Suprapubic skin (tissue), 4 donors: ENCODE measurements at places on chromosomes 13 and 19.
A peak's percentile ranks its signal among the peaks of the same experiment; 100 is the strongest.

DNA sequence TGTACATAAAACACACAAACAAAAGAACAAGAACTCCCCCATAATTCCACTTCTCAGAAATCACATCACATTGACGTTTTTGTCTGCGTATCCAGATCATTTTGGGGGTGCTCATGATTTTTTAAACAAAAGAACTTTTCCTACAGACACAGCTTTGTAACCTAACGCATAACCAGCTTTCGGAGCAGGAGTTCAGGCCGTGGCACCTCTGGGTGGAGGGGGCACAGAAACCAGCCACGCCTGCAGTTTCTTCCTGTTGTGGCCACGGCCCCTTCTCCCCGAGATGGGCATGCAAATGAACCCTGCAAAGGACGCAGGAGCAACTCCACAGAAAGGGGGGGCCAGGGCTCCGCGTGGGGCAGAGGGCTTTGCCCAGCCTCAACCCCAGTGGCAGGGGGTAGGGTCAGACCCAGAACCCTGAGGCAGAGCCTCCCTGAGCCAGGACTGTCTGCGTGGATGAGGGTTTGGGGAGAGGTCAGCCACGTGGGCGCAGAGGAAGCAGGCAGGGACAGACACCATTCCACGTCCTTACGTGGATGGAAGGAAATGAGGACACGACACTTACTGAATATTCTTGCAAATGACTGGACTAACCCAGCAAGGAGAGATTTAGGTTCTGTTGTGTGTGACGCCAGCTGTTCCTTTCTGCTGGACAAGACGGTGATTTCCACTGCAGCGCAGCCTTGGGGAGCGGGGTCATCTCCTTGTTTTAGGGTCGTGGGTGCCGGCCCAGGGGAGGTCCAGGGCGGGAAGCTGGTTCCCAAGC is 64.4 kb downstream of the RASA3 start:
- DNase-seq, result peak; percentile 65

- DNase-seq, result no peak
These were observed 5.0 kb upstream of the DNAAF3 start for GRCh38 chr19:55171440-55171839.

DNA sequence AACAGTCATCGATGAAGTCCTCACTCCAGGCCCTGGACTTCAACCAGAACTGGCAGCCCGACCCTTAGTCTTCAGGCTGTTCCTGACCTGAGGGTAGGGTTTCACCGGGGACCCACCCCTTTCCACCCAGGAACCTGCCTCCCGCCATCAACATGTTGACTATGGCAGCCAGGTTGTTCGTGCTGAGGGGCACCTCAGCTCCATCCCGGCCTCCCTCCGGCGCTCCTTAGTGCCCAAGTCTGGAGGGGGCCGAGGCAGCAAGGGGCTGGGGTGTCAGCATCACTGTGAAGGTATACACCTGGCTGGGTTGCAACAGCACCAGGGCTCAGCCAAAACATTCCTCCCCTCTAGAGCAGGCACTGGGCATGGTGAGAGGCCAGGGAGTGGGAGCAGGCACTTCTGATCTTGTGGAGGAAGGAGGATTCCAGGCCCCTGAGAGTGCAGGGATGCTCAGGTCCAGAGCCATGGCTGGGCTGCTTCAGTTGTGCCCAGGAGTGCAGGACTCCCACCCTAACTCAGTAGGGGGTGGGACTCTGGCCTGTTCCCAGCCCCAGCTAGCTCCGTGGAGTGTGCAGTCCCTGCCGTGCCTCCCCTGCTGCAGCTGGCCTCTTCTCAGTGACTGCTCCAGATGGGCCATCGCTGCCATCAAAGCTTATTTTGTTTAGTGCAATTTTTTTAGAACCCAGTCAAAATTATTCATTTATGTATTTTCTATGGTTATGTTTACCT is 1445.9 kb downstream of the PCDH9 start:
- no peak for DNase-seq

- DNase-seq, result no peak
These were observed 160.5 kb downstream of the LACC1 start for GRCh38 chr13:44040070-44040817.

DNA sequence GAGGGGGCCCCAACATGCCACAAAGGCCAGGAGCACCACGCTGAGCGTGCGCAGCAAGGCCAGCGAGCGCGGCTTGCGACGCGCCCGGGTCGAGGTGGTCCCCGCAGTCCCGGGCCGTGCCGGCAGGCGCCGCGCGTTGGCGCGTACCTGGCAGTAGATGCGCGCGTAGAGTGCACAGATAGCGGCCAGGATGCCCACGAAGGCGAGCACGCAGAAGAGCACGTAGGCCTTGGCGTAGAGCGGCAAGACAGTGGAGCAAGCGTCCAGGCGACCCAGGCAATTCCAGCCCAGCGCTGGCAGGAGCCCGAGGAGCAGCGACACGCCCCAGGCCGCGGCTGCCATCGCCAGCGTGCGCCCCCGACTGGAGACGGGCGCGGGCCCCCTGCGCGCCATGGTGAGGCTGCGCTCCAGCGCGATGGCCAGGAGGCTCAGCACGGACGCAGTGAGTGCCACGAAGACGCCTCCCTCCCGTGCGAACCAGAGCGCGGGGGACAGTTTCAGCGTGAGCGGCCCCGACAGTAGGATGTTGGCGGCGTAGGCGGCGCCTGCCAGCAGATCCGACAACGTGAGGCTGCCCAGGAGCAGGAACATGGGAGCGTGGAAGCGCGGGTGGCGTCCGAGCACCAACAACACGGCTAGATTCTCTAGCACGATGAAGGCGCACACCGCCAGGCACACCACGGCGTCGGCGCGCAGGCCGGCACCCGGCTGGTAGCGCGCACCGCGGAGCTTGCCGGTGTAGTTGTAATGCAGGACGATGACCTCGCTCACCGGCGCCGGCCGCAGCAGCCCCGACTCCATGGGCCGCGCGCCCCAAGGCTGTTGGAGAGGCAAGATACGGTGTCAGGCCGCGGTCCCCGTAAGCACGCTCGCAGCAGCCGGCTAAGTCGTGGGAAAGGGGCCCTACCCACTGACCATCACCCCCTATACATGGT is 2.8 kb downstream of the S1PR5 start:
- DNase-seq, result no peak

GRCh38 chr19:1756264-1756663 is 3.0 kb downstream of the ONECUT3 start:
- DNase-seq, result no peak

DNA sequence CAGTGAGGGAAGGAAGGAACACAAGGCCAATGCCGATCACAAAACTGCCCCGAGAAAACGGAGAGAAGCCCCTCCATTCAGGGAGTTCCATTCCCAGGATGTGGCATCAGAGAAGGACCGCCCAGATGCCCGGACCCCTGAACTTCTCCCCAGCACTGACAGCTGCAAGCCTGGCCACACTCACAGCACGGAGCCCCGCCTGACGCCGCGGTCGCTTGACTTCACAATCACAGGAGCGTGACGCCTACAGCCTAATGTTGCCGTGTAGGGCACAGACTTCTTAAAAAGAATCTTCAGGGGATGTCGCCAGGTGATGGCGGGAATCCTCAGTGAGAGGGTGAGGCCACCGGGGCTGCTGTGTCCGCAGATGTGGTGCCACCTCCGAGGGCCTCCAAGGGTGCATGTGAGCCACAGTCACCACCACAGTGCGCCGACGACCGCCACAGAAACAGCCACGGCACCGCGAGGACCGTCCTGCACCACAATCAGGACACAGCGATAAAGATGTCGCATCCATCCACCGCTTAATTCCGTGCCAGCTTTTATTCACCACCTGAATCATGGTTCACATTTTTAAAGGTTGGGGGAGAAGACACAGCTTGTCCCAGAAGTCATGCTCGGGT is 77.2 kb downstream of the SPACA7 start:
- DNase-seq, result no peak

GRCh38 chr13:41919741-41920487 is 41.0 kb downstream of the VWA8 start:
- DNase-seq, result no peak

- DNase-seq, result peak; percentile 84
These were observed 800 bp downstream of the ELL start for GRCh38 chr19:18520848-18521691.

DNA sequence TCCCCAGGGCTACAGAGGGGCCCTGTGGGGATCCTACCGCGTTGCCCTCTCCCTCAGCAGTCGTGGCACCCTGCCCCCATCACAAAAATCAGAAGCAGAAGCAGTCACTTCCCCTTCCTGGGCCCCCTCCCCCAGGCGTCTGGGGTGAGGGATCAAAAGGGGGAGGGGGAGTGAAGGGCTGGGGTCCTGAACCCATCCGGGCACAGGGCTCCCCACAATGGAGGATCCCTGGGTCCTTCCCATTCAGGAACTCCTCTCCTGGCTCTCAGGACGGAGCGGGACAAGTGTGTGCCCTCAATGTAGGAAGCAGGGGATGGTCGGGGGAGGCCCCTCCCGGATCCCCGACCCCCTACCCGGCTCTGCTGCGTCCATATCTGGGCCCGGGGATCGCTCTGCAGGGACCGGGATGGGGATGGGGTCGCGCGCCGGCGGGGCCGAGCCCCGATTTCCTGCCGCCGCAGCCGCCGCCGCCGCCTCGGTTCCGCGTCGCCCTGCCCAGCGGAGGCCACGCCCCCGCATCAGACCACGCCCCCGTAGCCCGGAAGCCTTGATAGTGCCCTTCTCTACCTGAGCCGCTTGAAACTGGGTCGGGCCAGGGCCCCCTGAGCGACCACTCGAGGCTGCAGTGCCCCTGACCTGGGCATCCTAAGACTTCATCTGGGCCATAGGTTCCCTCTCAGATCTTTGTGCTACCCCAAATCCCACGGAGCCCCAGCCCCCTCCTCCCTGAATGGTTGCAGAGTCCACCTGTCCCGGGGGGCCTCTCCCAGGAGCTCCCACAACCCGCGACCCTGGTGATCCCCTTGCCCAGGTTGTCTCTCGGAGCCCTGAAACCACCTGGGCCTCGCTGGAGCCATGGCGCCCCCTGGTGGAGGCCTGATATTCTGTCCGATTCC is at the start of gene GMIP:
Gene GMIP, minus strand, starts transcription at position 500 of the 896 bp plus-strand sequence. Its CDS starts 128 bp downstream, at position 372.
- DNase-seq, result peak; percentile 85

DNA sequence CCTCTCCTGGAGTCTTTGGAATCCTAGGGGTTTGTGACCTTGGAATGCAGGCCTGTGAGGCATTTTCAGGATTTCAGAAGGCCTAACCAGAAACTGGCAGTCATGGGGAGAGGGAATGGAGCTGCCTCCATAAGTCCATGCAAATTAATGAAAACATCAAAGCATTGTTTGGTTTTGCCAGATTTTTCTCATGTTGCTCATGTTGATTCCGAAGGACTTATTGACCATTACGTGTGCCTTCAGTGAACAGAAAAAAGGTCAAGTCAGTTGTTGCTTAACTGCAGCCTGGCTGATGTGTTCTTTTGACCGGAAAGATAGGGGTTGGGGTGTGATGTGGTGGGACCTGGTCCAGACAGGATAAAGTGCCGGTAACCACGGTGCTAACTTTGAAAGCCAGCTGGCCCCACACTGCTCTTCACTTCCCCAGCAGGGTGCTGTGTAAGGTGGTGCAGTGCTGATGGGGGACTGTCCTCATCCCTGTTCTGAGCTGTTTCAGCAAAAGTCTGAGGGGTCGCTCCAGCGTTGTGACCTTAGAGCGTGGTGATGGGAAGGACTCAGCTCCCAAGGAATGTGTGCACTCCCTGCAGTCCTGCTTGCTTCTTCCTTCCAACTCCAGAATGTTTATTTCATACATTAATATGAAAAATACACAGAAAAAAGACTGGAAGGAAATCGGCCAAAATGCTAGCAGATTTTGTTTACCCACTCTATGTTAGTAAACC is 3.5 kb downstream of the RNF113B start:
- DNase-seq, result peak; percentile 68

DNA sequence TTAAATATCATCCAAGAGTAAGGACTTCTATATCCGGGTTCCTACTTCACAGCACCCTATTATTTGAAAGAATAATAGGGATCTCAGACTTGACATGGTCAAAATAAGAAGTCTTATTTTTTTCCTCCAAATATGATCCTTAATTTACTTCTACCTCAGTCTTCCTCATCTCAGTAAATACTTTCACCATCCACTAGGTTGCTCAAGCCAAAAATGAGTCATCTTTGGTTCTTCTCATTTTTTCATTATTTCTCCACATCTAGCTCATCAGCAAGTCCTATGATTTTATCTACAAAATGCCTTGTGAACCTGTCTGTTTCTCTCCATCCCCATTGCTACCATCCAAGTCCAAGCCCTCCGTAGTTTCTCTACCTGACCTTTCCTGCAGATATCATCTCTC is 121.9 kb upstream of the GJB6 start:
- no peak for DNase-seq

- no peak for DNase-seq
These were observed 584.3 kb upstream of the SLITRK6 start for GRCh38 chr13:86383561-86383960.
